ENCODE measurements at places on chromosomes 6 and 20.

- DNase-seq = no peak
Measured at GRCh38 chr6:20207088-20207418, 5.2 kb downstream of the MBOAT1 start.

DNA sequence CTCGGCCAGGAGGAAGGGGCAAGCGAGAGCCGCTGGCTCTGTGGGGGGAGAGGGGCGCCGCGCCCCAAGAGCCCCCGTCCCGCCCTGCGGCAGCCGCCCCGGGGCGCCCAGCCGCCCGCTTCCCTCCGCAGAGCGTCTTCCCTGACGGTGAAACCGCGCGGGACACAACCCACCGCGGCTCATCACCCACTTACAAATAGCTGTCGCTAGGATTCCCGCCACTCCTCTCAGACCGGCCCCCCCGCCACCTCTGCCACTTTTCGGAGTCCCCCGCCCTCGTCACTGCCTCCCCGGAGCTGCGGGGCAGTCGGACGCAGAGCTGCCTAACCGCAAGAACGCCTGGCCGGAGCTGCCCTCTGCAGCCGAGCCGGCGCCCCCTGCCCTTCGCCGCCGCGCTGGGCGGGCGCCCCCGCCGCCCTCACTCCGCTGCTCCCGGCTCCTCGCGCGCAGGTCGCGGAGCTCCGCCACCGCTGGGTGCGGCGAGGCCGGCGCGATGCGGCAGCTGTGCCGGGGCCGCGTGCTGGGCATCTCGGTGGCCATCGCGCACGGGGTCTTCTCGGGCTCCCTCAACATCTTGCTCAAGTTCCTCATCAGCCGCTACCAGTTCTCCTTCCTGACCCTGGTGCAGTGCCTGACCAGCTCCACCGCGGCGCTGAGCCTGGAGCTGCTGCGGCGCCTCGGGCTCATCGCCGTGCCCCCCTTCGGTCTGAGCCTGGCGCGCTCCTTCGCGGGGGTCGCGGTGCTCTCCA, at the start of gene SLC35D3:
TSS of gene SLC35D3 (plus strand) at position 366 of the 749 bp plus-strand sequence. CDS start at position 494, 128 bp downstream.
- no peak for DNase-seq

DNA sequence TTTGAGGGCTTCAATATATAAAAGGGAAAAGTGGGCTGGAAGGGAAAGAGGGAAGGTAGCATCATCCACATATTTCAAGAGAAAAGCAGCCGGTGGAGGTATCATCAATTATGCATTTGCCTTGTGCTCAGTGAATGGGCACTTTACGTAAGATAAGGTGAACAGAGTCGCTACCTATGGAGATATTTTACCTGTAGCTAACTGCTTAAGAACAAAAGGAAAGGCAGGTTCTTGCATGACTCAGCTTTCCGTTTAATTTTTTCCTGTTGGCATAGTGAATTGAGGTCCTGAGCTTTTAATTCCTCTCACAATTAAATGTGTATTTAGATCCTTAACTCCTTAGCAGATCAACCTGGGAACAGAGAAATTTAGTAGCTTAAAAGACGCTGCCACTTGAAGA, 25.5 kb upstream of the PLCB4 start:
- DNase-seq = no peak

GRCh38 chr6:44572346-44572745, 184.8 kb downstream of the CDC5L start:
- DNase-seq = no peak

- DNase-seq = no peak
Measured at GRCh38 chr20:36368869-36369268, 62.7 kb downstream of the DLGAP4 start.

DNA sequence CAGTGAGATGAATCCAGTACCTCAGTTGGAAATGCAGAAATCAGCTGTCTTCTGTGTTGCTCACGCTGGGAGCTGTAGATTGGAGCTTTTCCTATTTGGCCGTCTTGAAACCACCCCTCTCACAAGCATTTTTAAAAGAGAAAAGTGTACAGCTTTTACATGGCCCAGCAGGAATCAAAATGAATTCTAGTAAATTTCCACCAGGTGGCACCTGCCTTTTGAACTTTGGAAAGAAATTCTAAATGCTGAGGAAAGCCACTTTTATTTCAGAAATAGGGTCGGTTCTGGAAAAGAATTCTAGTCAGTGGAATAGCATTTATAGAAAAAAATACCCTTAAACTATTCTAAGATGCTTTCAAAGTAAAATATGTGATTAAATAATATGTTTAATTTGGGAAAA, 647.8 kb downstream of the CD109 start:
- no peak for DNase-seq

GRCh38 chr6:128595544-128595943, 75.1 kb upstream of the PTPRK start:
- no peak for DNase-seq

- no peak for DNase-seq
Measured at GRCh38 chr20:57399587-57400155, 8.5 kb downstream of the RBM38 start.

- no peak for DNase-seq
Measured at GRCh38 chr20:3454831-3455230, 16.0 kb upstream of the ATRN start.

DNA sequence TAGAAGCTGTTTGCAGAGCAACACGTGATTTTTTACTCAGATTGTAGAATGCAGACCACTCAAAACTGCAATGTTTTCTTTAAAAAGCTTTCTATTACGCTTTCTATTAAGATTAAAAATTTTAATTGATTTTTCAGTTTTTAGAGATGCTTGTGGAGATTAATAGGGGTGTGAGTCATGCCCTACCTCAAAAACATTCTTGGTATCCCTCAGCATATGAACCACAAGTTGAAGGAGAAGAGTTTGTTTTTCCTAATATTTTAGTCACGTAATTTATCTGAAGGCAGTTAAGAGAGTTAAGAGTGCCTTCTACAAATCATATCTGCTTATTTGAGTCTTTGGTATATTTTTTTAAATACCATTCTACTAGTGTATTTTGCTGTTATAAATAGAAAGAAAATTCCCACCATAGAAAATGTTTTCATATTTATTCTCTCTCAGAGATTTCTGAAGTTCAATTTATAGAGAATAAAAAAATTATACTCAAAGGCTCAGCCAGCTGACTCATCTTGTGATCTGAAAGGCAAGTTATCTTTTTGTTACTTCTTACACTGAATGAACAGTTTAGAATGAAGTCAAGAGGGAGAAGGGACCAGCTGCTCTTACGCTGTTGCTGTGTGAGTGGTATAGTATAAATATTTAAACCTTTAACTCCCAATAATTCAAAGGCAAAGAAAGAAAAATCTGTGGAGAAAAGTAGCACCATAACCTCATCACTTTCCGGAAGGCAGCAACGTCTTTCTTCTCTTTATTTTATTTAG, 7.6 kb downstream of the RIPOR2 start:
- no peak for DNase-seq

DNA sequence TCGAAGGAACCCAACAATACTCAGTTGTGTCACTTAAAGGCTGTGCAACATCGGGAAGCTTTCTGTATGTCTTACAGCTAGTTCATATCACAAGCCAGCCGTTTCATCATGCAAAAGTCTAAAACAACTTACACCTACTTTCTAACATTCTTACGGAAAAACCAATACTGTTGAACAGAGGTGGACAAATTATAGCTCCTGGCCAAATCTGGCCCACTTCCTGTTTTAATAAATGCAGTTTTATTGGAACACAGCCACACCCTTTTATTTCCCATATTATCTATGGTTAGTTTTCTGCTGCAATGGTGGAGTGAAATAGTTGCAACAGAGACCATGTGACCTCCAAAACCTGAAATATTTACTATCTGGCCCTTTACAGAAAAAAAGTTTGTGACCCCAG, 46.6 kb downstream of the MYB start:
- no peak for DNase-seq

- no peak for DNase-seq
Measured at GRCh38 chr6:158321960-158322359, 9.7 kb downstream of the TULP4 start.

Measured in NCI-H2227 treated with DMSO at 0.1 percent for 48 hours (cell line).